ENCODE measurements at places on chromosomes 13 and 19.
A peak's percentile ranks its signal among the peaks of the same experiment; 100 is the strongest.

GRCh38 chr19:2494447-2495129 lies 18.7 kb downstream of the GADD45B start:
- peak; percentile 96 for DNase-seq

DNA sequence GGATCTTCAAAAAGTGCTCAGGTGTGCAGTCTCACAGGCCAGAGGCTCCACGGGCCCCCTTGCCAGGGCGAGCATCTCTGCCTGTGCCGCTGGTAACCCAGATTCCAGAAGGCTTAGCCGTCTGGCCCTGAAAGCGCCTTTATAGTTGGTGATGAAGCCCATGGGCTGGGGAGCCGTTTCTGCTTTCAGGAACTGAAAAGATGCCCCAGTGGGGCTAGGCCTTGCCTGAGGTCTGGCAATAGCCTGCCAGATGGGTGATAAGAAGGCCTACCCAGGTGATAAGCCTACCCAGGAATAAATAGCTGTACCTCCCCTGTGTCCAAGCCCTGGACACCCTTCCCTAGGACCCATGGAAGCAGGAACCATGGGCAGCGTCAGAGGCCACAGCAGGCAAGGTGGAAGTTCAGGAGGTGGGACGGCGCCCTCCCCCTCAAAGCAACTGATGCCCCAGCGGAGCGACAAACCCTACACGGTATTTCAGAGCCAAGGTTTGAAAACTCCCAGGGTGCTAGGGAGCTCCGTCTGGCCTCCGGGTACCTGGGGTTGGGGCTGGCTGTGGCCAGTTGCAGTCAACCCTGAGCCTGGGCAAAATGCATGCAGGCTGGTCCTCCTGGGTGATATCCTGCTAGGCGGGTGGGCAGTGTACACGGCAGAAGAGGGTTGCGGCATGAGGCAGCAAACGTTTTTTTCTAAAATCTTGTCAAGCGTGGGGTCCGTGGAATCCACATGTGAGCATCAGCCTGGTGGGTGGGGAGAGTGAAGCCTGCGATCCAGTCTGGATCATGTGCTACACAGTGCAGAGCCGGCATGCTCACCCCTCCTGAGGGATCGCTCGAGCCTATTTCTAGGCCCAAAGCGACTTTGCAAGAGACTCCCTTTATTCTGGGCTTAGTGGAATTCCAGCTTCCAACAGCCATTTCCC lies 45.3 kb downstream of the ACTN4 start:
- no peak for DNase-seq

- DNase-seq, result no peak
Observed at GRCh38 chr13:92592757-92593156, 633.9 kb upstream of the GPC6 start.

- no peak for DNase-seq
Observed at GRCh38 chr19:51156710-51157109, 14.6 kb downstream of the SIGLEC7 start.

GRCh38 chr13:112510987-112511685 lies 76.8 kb downstream of the TUBGCP3 start:
- DNase-seq, result no peak

DNA sequence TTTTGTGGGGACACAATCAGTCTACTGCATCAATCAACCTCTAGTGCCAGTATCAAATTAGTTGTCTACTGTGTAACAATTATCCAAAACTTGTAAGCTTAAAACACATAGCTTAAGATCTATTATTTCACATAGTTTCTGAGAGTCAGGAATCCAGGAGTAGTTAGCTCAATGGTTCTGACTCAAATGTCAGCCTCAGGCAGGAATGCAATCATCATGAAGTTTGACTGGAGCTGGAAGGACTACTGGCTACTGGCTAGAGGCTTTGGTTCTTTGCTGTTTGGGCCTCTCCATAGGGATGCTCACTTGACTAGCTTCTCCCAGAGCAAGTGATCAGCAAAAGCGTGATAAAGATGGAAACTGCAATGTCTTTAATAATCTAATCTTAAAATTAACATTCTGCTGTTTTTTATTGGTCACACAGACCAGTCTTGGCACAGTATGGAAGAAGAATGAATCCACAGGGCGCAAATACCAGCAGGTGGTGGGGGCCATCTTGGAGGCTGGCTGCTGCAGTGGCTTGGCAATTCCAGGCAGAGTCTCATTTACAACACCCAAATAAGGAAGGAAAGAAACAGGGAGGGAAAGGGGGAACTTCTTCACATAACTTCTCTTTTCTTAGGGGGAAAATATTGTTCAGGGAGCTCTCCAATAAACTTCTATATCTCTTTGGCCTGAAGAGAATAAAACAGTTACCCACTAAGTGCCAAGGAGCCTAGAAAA lies 15.7 kb downstream of the CAB39L start:
- DNase-seq, result no peak

GRCh38 chr13:62113179-62113578 lies 697.5 kb upstream of the PCDH20 start:
- DNase-seq, result peak; percentile 45

DNA sequence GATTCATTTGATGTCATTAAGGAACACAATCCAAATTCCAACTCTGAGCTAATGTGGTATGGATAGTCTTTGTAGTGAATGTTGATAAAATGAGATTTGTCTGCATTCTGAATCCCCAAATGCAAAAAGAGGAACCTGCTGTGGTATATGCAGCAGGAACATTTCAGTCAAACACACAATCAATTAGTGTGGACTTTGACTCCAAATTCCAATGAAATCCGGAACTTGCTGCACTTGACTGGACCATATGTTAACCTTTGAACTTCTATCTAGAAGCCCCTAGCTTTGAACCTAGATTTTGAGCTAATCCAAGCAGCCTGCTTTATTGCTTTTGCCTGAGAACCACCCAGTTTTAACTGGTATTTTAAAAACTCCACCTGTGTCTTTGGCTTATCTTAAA lies 341.3 kb downstream of the SPRY2 start:
- DNase-seq, result no peak

DNA sequence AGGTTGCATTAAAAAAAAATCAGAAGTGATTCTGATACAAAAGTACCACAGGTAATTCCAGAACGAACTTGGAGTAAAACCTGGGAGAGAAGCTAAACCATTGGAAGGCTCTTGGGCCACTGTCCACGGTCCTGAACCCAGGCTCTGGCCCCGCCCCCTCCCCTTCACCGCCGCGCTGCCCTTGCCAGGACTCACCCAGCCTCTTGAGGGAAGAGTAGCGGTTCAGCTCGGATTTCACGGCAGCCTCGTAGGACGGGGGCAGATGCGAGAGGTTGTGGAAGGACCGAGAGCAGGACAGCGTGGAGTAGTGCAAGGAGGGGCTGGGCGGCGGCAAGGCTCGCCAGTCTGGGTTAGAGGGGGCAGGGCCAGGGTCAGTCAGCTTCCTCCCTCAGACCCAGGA lies 5.7 kb downstream of the SHISA7 start:
- DNase-seq, result peak; percentile 70

GRCh38 chr19:38949580-38950367 lies 19.0 kb downstream of the MRPS12 start:
- DNase-seq, result peak; percentile 77

DNA sequence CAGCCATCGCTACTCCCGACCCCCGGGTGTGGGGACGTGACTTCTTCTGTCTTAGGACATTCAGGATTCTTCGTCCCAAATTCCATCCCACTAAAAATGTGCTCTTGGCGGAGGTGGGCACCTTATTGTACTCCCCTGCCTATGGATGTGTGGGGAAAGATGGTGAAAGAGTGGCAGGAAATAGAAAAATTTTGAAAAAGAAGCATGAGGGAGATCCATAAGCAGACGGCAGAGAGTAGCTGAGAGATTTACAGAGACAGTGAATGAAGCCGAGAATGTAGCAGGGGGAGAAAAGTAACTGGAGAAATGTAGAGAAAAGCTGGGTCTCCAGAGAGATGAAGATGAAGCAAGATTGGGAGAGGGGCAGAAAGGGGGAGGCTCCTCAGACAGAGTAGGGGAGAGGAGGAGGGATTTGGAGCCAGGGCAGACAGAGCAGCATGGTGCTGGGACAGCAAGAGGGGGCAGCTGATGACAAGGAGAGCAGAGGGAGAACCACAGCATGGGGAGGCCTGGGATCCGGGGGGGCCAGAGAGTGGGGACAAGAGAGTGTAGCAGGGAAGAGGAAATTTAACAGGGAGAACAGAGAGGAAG lies 843 bp downstream of the ZNF610 start:
- peak; percentile 33 for DNase-seq

GRCh38 chr13:50130123-50130946 lies 115.1 kb downstream of the KCNRG start:
- peak; percentile 64 for DNase-seq

GRCh38 chr13:109401307-109401706 lies 385.1 kb downstream of the IRS2 start:
- DNase-seq, result no peak

- DNase-seq, result no peak
Observed at GRCh38 chr13:51562011-51562671, 22.1 kb upstream of the WDFY2 start.

GRCh38 chr19:30175987-30176386 lies 196.2 kb upstream of the ZNF536 start:
- no peak for DNase-seq

- no peak for DNase-seq
Observed at GRCh38 chr19:50512112-50512998, 1.4 kb downstream of the ASPDH start.

DNA sequence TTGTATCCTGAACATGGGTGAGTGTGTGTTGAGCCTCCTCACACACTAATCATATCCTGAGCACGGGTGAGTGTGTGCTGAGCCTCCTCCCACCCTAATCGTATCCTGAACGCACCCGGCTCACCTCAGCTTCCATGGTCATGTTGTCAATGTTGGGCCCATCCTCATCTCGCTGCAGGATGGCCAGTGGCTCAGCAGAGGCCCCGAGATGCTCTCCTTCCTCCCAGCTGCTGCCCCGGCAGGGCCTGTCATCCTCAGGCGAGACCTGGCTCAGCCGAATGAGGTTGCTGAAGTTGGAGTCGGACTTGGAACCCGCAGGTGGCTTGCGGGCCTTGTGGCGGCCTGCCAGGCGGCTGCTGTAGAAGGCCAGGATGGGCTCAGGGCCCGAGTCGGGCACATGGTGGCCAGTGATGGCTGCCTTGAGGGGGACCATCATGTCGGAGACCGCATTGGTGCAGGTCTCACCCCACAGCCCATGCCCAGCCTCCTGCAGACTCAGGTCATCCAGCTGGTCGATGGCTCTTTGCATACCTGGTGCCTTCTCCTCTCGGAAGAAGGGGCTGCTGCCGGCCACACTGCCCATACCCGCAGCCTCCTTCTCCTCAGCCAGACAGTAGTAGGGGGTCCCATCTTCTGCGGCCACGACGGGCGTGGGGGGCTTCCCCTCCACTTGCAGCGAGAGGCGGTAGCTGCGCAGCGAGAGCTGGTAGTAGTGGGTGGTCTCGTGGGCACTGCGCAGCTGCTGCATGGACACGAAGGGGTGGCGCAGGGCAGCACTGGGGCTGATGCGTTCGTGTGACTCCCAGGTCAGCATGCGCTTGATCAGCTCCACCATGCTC lies 9.6 kb downstream of the HIPK4 start:
- no peak for DNase-seq

DNA sequence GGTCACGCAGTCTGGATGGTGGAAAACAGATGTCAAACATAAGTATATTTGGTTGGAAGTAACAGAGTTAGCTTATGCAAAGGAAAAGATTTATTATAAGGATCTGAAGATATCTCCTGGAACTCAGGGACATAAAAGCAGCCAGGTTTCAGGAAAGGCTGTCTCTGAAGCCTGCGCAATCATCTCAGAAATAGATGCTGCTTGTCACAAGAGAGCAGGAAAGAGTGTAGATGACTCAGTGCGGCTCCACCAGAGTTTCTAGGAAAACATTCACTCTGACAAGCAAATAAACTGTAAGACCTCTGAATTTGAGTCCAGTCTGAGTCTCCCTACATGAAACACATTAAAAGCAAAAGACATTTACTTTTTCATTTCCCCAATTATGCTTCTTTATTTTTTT lies 220.4 kb upstream of the HTR2A start:
- peak; percentile 76 for DNase-seq

GRCh38 chr13:113820813-113821651 lies 42.8 kb downstream of the GAS6 start:
- peak; percentile 99 for DNase-seq

DNA sequence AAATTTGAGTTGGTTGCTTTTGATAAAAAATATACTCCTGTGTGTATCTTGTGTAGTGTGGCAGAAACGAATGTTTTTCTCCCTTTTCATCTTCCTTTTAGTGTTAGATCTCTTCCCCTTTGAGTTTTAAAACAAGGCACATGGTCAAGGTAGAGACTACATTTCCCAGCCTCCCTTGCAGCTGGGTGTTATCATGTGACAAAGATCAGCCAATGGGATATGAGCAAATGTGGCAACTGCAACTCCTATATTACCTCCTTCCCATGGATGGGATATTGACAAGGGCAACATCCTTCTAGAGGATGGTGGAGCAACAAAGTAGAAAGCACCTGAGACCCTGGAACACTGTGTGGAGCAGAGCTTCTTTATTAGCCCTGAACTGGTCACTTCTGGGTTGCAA lies 42.4 kb downstream of the ADGRE3 start:
- peak; percentile 1 for DNase-seq

- DNase-seq, result no peak
Observed at GRCh38 chr19:35736913-35737886, 5.1 kb downstream of the IGFLR1 start.

- peak; percentile 61 for DNase-seq
Observed at GRCh38 chr13:34044660-34045080, 226.7 kb downstream of the RFC3 start.

DNA sequence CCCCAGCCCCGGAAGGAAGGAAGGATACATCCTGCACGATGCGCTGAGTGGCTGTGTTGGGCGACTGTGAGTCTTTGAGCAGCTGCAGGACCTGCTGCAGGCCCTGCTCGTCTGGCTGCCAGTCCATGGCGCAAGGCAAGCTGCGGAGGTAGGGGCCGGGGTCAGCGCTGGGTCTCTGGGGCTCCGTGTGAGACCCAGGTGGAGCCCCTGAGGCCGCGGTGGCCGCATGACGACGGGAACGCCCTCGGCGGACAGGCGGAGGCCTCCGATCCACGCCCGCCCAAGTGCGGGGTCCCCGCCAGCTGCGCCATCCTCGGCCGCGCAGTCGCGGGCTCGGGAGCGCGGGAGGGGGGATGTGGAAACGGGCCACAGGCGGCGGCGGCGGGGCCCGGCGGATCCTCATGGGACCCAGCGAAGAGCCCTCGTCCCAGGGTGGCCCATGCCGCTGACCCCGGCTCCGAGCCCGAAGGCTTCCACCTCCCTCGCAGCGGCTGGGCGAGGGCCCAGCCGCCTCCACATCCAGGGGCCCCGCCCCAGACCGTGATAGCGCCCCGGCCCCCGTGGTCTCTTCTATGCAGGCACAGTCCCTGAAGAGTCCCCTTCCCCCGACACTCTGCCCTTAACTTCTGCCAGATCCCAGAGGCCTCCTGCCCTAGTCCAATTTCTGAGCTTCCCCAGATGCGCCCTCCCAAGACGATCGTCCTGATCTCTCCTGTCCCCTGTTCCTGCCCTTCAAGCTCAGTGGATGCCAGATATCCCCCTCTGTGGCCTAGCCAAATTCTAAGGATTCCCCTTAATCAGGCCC lies 2.7 kb downstream of the TNPO2 start:
- DNase-seq, result peak; percentile 29

- no peak for DNase-seq
Observed at GRCh38 chr19:28665748-28666147, 547.2 kb downstream of the UQCRFS1 start.

Data from mesenchymal stem cell (in vitro differentiated cells and primary cell).